ENCODE measurements at places on chromosomes 1 and 21. TPM values are rescaled to one million over a fixed set of nuclear protein-coding genes. Genes with fewer than 3 reads are reported as not detected.
A peak's percentile ranks its signal among the peaks of the same experiment; 100 is the strongest.

FOXO6 gene
- 0.49 TPM for total RNA-seq

LCE2B gene
- not detected for total RNA-seq

LMOD1 gene
- total RNA-seq = not detected

PROX1 gene
- 0.09 TPM for total RNA-seq

HSPB7 gene
- total RNA-seq = not detected

DNA sequence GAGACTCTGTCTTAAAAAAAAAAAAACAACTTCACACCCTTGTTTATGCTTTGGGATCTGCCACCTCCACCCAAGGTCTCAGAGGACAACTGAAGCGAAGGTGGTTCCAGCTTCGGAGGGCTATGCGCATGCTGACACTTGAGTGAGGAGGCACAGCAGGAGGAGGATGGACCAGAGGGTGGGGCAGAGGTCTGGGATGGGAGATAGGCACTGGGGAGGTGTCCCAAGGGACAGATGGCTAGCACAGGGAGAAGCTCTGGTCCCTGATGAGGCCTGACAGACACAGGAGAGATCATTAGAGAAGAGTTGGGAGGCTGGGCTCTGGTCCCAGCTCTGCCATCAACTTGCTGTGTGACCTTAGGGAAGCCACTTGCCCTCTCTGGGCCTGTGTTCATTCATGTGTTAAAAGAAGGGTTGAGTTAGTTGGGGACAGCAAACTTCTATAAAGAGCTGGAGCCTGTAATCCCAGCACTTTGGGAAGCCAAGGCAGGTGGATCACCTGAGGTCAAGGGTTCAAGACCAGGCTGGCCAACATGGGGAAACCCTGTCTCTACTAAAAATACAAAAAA, 16.8 kb downstream of the E2F2 start:
- H3K27me3 ChIP-seq = no peaks in the 10 kb centered on the region
- H3K27ac ChIP-seq = no peak overlapping the region
- no peak for DNase-seq
- H3K36me3 ChIP-seq = peaks cover 65% of the 10 kb centered on the region
- no peak overlapping the region for H3K4me3 ChIP-seq

- H3K4me3 ChIP-seq = no peak overlapping the region
- H3K27me3 ChIP-seq = no peaks in the 10 kb centered on the region
- DNase-seq = no peak
- no peaks in the 10 kb centered on the region for H3K36me3 ChIP-seq
- no peak overlapping the region for H3K27ac ChIP-seq
These were observed 245.0 kb upstream of the OLFM3 start for GRCh38 chr1:102241431-102242338.

- DNase-seq = no peak
- no peak overlapping the region for H3K27ac ChIP-seq
- H3K27me3 ChIP-seq = no peaks in the 10 kb centered on the region
These were observed 75.1 kb upstream of the WLS start for GRCh38 chr1:68307378-68307787.

- no peaks in the 10 kb centered on the region for H3K27me3 ChIP-seq
- DNase-seq = no peak
- no peak overlapping the region for H3K4me3 ChIP-seq
- peaks cover 52% of the 10 kb centered on the region for H3K36me3 ChIP-seq
- peaks cover 63% of the 10 kb centered on the region for H3K4me1 ChIP-seq
- H3K27ac ChIP-seq = peak overlapping the region; percentile 52
These were observed 8.7 kb downstream of the AGPAT3 start for GRCh38 chr21:43873673-43874072.

- no peak overlapping the region for H3K4me3 ChIP-seq
- no peaks in the 10 kb centered on the region for H3K27me3 ChIP-seq
- H3K27ac ChIP-seq = no peak overlapping the region
- no peak for DNase-seq
- no peaks in the 10 kb centered on the region for H3K36me3 ChIP-seq
- peaks cover 2% of the 10 kb centered on the region for H3K4me1 ChIP-seq
These were observed 181.3 kb downstream of the ATP6V1G3 start for GRCh38 chr1:198359024-198359653.

- H3K4me3 ChIP-seq = no peak overlapping the region
- peaks cover 3% of the 10 kb centered on the region for H3K27me3 ChIP-seq
- H3K4me1 ChIP-seq = no peaks in the 10 kb centered on the region
- no peaks in the 10 kb centered on the region for H3K36me3 ChIP-seq
- no peak for DNase-seq
- no peak overlapping the region for H3K27ac ChIP-seq
These were observed 20.2 kb upstream of the WNT4 start for GRCh38 chr1:22163137-22163536.

GRCh38 chr1:8701794-8702471, 115.5 kb downstream of the RERE start:
- H3K27me3 ChIP-seq = peaks cover 30% of the 10 kb centered on the region
- H3K4me1 ChIP-seq = peaks cover 31% of the 10 kb centered on the region
- H3K4me3 ChIP-seq = peak overlapping the region; percentile 88
- peak overlapping the region; percentile 82 for H3K27ac ChIP-seq
- H3K36me3 ChIP-seq = peaks cover 5% of the 10 kb centered on the region

- peaks cover 40% of the 10 kb centered on the region for H3K27me3 ChIP-seq
- H3K36me3 ChIP-seq = peaks cover 26% of the 10 kb centered on the region
- no peak overlapping the region for H3K27ac ChIP-seq
- no peak for DNase-seq
- H3K4me3 ChIP-seq = peak overlapping the region; percentile 15
These were observed 4.3 kb upstream of the FOXD2 start for GRCh38 chr1:47433477-47434050.

- peaks cover 12% of the 10 kb centered on the region for H3K27me3 ChIP-seq
- no peak overlapping the region for H3K27ac ChIP-seq
- no peaks in the 10 kb centered on the region for H3K4me1 ChIP-seq
- H3K36me3 ChIP-seq = no peaks in the 10 kb centered on the region
These were observed 18.3 kb upstream of the SHCBP1L start for GRCh38 chr1:182971219-182971618.

- no peaks in the 10 kb centered on the region for H3K4me1 ChIP-seq
- H3K4me3 ChIP-seq = no peak overlapping the region
- no peaks in the 10 kb centered on the region for H3K36me3 ChIP-seq
- peaks cover 37% of the 10 kb centered on the region for H3K27me3 ChIP-seq
These were observed 65.4 kb downstream of the TAS1R2 start for GRCh38 chr1:18794051-18794450.

DNA sequence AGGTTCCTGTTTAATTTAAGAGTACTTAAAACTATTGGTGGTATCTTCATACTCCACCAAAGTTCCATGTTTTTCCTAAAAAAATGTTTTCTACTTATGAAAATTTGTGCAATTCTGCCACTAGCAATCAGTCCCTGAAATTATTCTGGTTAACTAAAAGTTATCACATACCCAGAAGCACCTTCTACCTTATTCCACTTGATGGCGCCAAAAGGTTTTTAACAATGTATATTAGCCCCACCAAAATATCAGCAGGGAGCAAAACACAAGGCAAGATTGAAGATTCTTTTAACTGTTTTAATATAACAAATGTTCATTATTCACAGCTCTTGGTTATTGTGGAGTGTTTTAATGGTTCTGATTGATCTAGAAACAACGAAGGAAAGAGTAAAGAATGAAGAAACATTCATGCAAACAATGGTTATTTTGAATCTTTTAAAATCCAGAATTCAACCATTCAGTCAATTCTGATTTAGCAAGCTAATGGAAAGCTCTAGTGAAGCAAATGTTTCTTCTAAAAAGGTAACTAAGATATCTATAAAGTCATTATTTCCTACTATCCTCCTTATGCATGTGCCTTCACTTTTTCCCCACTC, 67.2 kb downstream of the TTLL7 start:
- peaks cover 5% of the 10 kb centered on the region for H3K27me3 ChIP-seq
- no peak overlapping the region for H3K4me3 ChIP-seq
- no peak overlapping the region for H3K27ac ChIP-seq
- H3K4me1 ChIP-seq = no peaks in the 10 kb centered on the region
- no peaks in the 10 kb centered on the region for H3K36me3 ChIP-seq

DNA sequence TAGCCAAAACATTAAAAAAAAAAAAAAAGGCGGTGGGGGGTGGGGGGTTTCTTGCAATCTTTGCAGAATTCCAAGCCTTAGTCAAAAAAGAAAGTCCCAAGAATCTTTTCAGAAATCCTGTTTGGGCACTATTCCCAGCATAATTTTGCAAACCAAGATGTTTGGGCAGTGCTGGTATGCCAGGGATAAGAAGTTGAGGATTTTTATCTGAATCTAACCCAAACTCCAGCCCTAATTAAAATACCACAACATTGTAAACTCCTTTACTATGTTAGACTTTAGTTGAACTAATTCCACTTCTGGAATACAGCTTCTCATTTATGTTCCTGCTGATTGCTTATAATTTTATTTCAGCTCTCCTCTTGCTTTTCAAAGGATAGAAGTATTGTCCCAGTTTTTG, 504.1 kb upstream of the ADGRL2 start:
- no peaks in the 10 kb centered on the region for H3K36me3 ChIP-seq
- H3K27ac ChIP-seq = no peak overlapping the region
- H3K27me3 ChIP-seq = no peaks in the 10 kb centered on the region

- no peak for DNase-seq
- H3K4me1 ChIP-seq = peaks cover 14% of the 10 kb centered on the region
- H3K27me3 ChIP-seq = no peaks in the 10 kb centered on the region
- no peak overlapping the region for H3K4me3 ChIP-seq
- peaks cover 29% of the 10 kb centered on the region for H3K36me3 ChIP-seq
- H3K27ac ChIP-seq = no peak overlapping the region
These were observed 39.5 kb downstream of the ZZZ3 start for GRCh38 chr1:77642941-77643340.

- H3K4me3 ChIP-seq = no peak overlapping the region
- H3K27ac ChIP-seq = no peak overlapping the region
- no peaks in the 10 kb centered on the region for H3K27me3 ChIP-seq
- H3K4me1 ChIP-seq = no peaks in the 10 kb centered on the region
- H3K36me3 ChIP-seq = no peaks in the 10 kb centered on the region
These were observed 171.2 kb upstream of the HOOK1 start for GRCh38 chr1:59643526-59643925.

- H3K27ac ChIP-seq = no peak overlapping the region
- DNase-seq = no peak
- H3K4me3 ChIP-seq = no peak overlapping the region
- H3K36me3 ChIP-seq = no peaks in the 10 kb centered on the region
These were observed 495.0 kb upstream of the B3GALT2 start for GRCh38 chr1:193681422-193681821.

GRCh38 chr1:233629305-233629935, 15.5 kb downstream of the KCNK1 start:
- H3K27ac ChIP-seq = no peak overlapping the region
- no peak for DNase-seq
- no peaks in the 10 kb centered on the region for H3K36me3 ChIP-seq
- H3K27me3 ChIP-seq = peaks cover 4% of the 10 kb centered on the region
- H3K4me3 ChIP-seq = no peak overlapping the region

GRCh38 chr1:161486806-161487741, 18.2 kb upstream of the FCGR2A start:
- H3K27ac ChIP-seq = no peak overlapping the region
- H3K4me3 ChIP-seq = no peak overlapping the region
- peaks cover 13% of the 10 kb centered on the region for H3K4me1 ChIP-seq
- DNase-seq = peak; percentile 46
- peaks cover 30% of the 10 kb centered on the region for H3K27me3 ChIP-seq

GRCh38 chr1:186535388-186536133, 74.6 kb upstream of the PDC start:
- H3K27me3 ChIP-seq = peaks cover 2% of the 10 kb centered on the region
- H3K27ac ChIP-seq = no peak overlapping the region
- no peak for DNase-seq
- H3K4me3 ChIP-seq = no peak overlapping the region
- H3K36me3 ChIP-seq = no peaks in the 10 kb centered on the region
- no peaks in the 10 kb centered on the region for H3K4me1 ChIP-seq

- no peak for DNase-seq
- no peak overlapping the region for H3K27ac ChIP-seq
- H3K4me1 ChIP-seq = peaks cover 4% of the 10 kb centered on the region
- H3K4me3 ChIP-seq = no peak overlapping the region
These were observed 1.5 kb downstream of the L1TD1 start for GRCh38 chr1:62196086-62196690.

GRCh38 chr1:84353695-84354094, 44.6 kb upstream of the DNASE2B start:
- no peak overlapping the region for H3K27ac ChIP-seq
- DNase-seq = no peak
- H3K27me3 ChIP-seq = peaks cover 2% of the 10 kb centered on the region
- H3K4me3 ChIP-seq = no peak overlapping the region
- H3K36me3 ChIP-seq = no peaks in the 10 kb centered on the region
- H3K4me1 ChIP-seq = peaks cover 6% of the 10 kb centered on the region

- no peak overlapping the region for H3K4me3 ChIP-seq
- no peaks in the 10 kb centered on the region for H3K4me1 ChIP-seq
- H3K36me3 ChIP-seq = no peaks in the 10 kb centered on the region
These were observed 22.1 kb upstream of the CASZ1 start for GRCh38 chr1:10818262-10819197.

DNA sequence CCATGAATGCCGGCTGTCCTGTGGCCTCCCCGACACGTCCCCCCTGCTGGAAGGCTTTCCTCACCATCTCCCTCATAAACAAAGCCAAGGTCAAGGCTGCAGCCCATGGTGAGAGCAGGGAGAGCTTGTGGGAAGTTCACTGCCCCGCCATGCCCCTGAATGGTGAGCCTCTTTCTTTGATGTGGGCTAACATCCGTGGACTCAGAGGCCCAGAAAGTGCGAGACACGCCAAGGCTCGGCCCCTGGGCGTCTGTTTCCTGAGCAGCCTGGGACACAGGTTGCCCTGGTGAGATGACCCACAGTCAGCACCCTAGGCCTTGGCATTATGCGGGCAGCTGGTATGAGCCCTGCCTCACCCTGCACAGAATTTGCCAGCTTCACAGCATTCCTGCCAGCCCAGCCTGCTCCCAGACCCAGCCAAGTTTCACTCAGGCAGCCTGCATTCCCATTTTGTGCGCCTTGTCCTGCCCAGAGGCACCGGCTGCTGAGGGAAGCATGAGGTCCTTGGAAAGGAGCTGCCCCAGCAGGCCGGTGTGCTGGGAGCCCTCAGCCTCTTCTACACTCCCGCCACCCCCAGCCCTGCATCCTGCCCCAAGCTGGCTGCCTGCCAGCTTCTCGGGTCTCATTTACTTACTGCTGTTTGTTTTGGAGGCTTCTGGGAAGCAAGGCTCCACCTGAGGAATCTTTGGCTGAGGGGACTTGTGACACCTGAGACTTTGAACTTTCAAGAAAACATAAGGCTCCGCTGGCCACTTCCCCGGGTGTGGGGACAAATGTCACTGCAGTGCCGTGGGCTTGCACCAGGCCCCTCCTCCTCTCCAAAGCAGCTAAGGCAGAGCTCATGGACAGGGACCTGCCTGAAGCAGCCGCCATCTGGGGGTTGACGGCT, 31.9 kb downstream of the NEK2 start:
- DNase-seq = peak; percentile 45
- no peak overlapping the region for H3K4me3 ChIP-seq
- peaks cover 11% of the 10 kb centered on the region for H3K4me1 ChIP-seq
- no peak overlapping the region for H3K27ac ChIP-seq
- H3K36me3 ChIP-seq = no peaks in the 10 kb centered on the region
- no peaks in the 10 kb centered on the region for H3K27me3 ChIP-seq

DNA sequence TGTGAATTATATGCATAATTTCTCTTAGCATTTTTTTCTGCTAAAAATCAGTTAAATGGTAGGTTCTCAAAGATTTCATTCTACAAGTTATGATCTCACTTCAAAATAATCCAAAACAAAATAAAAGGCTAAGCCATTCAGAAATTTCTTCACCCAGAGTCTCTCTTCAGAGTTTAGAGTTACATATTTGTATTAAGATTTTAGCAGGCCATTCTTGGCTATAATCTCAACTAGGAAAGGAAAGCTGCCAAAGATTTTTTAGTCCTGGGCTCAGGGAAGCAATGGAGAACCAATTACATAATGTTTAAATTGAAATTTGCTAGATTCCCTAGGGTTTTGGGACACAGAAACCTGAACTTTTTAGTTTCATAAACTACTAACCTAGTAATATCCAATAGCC, 245.0 kb downstream of the USH2A start:
- H3K4me3 ChIP-seq = no peak overlapping the region
- no peak overlapping the region for H3K27ac ChIP-seq
- no peaks in the 10 kb centered on the region for H3K36me3 ChIP-seq
- DNase-seq = no peak
